ENCODE measurements at places on chromosomes 2 and 18.

- DNase-seq = no peak
Measured at GRCh38 chr2:24638568-24638967, 147.5 kb downstream of the NCOA1 start.

- DNase-seq = no peak
Measured at GRCh38 chr2:171431677-171432167, 2.1 kb downstream of the METTL8 start.

- DNase-seq = no peak
Measured at GRCh38 chr2:125185691-125186270, 1160.7 kb downstream of the CNTNAP5 start.

GRCh38 chr2:220673151-220673874, 898.8 kb downstream of the EPHA4 start:
- no peak for DNase-seq

- no peak for DNase-seq
Measured at GRCh38 chr18:79986726-79987125, 1.6 kb downstream of the TXNL4A start.

DNA sequence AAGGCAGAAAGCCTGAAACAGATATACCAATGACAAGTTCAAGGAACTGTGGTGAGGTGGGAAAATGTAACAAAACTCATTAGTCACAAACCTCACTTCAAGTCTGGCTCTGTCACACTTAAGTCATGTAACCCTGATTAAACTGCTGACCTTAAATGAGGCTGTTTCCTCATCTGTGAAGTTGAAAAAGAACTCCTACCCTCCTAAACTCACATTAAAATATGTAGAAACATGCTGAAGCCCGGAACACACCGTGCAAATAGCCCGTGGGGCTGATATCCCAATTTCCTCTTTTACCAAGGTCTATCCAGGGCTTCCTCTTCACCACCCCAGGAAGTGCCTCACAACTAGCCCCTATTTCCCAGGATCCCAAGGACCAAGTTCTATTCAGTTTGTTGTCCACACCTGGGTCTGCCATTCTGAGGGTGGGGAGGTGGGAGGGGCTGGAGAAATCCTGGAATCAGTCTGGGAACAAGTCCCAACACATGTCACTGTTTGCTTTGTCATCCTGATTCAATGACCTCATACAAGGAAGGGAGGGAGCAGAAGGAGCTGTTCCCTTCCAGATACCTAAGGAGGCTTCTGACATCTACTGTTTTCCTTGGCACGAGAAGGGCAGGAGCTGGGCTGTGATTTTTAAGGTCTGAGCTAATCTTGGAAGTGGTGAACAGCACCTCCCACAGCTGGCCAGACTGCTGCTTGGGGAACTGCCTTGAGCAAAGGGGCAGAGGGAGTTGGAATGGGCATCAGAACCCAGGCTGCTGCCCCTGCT, 42.3 kb downstream of the SLC4A1AP start:
- peak; percentile 67 for DNase-seq

DNA sequence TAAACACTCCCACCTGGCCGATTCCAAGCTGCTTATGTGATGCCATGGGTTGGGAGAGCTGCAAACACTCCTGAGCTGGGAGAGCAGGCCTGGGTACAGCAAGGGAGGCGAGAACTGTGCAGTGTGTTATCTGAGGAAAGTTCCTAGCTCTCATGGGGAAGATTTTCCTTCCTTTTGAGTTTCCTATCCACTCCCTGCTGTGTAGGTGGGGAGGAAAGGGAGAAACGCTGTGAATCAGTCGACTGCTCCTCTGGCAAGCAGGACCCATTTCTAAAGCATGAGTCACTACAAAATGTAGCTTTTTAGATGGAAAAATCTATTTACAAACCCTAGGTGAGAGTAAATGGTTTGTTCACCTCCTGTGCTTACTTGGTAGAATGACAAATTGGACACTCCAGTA, 80.4 kb downstream of the SH3RF3 start:
- peak; percentile 45 for DNase-seq

- no peak for DNase-seq
Measured at GRCh38 chr2:70515938-70516337, 37.7 kb downstream of the TGFA start.

- DNase-seq = no peak
Measured at GRCh38 chr18:51051105-51051712, 21.2 kb downstream of the SMAD4 start.

DNA sequence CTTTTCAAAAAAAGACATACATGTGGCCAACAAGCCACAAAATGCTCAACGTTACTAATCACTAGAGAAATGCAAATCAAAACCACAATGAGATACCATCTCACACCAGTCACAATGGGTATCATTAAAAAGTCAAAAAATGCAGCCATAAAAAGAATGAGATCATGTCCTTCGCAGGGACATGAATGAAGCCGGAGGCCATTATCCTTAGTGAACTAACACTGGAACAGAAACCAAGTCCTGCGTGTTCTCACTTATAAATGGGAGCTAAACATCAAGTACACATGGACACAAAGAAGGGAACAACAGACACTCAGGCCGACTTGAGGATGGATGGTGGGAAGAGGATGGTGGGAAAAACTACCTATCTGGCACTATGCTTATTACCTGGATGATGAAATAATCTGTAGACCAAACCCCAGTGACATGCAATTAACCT, 17.8 kb upstream of the ATL2 start:
- DNase-seq = no peak

DNA sequence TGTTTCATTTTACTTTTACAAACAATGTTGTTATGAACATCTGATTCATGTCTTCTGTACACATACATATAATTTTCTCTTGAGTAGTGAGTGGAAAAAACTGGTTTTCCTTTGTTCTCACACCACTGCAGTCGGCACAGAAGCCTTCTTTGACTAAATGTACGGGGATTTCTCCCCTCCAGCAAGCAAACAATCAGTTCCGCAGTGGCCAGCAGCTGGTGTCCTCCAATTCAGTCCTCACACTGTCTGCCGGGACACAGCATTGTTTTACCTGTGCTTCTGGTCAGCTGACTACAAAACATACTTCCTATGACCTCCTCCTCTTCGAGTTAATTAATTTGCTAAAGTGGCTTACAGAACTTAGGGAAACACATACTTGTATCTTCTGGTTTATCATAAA, 202.8 kb downstream of the WDR7 start:
- DNase-seq = no peak

DNA sequence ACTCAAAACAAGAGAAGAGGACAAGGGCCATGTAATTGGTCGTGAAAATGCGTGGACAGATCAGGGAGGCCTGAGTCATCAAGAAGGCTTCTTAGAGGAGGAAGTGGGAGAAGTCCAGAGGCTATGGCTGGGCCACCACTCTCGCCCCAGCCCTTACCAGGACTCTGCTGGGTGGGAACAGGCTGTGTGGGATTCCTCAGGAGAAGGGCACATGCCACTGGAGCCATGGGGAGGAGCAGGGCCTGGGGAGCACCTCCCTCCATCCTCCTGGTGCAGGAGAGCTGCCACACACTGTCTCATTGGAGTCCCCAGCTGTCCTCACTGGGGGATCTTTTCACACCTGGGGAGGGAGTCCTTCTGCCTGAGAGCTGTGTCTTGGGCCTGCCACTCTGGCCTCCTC, 9.4 kb upstream of the RALB start:
- DNase-seq = no peak

DNA sequence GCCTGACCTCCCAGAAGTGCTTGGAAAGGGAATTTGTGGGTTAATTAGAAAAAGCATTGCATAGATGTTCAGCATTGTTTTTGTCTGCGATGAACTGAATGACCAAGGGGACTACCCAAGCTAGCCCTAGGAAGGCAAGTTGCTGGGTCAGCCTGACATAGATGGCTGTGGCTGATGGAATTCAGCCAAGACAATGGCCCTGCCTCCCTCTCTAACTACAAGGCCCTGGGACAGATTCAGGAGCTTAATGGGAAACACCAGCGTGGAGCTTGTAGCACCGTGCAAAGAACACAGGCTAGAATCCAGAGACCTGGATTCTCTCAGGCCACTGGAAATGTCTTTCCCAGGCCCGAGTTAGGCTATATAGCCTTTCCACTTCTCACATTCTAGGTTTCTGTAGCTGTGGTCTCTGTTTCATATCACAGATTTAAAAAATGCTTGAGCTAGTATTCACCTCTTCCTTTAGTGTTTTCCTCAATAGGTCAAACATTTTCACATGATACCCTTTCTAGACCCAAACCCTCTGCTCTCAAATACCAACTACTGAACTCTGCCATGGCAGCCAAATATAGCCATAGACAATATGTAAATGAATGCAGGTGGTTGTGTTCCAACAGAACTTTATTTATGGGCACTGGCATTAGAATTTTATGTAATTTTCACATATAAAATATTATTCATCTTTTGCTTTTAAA, 294.3 kb upstream of the MEX3C start:
- no peak for DNase-seq

DNA sequence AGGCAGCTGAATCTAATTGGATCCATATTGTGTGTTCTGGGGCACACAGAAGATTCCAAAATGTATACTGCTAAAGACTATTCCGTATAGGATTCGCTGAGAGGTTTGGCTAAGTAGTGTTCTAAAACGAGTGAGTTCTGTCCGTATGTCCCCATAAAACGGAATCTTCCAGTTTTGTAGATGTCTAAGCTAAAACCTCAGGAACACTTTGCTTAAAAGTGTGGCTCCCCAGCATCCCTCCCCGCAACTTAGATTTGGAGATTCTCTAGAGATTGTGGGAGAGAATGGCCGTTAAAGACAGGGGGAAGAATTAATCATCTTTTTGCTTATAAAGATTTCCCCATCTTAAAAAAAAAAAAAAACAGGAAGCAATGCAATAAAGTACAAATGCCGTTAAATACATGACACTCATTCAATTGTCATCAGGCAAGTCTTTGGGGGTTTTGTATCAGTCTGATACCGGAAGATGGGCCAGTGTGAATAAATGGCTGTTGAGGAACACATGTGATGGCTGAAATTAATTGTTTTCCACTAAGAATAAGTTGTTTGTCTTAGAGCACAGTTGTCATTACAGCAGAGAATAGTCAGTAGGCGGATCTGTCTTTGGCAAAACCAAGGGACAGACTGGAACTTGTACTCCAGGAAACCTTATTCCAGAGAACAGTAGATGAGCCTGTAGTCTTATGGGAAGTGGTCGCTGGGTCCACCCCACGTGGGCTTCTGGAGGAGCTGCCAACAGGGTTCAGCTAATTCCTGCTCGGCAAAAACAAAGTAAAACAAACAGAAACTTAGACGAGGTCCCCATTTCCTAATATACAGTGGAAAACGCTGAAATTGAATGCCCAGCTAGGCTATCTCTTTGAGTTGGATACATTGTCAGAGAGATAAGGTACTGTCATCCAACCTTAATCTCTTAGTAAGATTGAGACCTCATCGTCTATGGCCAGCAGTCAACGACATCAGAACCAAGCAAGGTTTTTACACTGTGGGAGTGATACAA, 1.7 kb downstream of the EMILIN2 start:
- DNase-seq = no peak

- no peak for DNase-seq
Measured at GRCh38 chr2:200220251-200220650, 86.2 kb upstream of the SPATS2L start.

DNA sequence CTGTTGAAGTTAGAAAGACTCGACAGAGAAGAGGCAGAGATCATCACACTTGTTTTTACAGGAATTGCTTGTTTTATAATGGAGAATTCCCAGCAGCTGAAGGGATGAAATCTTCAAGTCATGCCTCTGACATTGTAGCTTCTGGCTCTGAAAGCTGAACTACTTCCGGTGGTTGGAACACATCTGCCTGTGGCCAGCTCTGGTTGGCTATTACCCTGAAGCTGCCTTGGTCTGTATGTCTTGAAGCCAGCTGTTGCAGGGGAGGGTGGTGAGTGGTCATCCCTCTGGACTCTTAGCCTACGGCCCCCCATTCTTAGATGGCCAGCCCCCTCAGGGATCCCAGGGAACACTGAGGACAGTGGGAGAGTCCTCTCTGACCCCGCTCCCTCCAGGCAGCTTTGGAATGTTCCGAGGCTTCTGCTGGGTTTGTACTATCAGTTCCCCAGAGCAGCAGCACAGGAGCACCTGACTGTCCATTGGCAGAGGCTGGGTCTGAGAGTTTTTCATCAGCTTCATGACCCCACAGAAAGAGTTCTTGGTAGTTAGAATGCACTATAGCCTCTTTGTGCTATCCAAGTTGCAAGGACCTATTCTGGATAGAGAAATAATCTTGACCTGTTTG, 87.4 kb upstream of the CAPN13 start:
- DNase-seq = no peak

DNA sequence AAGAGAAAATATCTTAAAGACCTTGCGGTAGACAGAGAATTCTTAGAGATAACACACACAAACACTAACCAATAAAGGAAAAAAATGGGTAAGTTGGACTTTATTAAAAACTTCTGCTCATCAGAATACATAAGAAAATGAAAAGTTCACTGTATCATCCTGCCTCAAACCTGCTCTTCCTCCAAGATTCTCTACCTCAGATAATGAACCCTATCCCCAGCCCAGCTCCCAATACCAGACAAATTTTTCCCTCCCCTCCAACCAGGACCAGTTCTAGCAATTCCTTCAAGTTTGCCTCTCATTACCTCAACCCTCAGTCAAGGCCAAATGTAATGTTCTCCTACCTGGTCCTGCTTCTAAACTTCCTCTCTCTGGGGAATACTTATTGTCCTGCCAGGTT, 79.4 kb downstream of the DNMT3A start:
- DNase-seq = no peak

- no peak for DNase-seq
Measured at GRCh38 chr2:63755965-63756364, 85.7 kb upstream of the UGP2 start.

GRCh38 chr2:17827316-17827715, 11.1 kb downstream of the MSGN1 start:
- no peak for DNase-seq

Measured in thyroid gland (tissue), 4 donors.